ENCODE measurements at places on chromosomes 16 and 17.

- ATAC-seq: peak; percentile 94
Observed at GRCh38 chr17:38967290-38967738, at the start of gene FBXO47. Gene FBXO47, minus strand, starts transcription at chr17:38967403. Its CDS starts 4,378 bp downstream, at chr17:38963025.

DNA sequence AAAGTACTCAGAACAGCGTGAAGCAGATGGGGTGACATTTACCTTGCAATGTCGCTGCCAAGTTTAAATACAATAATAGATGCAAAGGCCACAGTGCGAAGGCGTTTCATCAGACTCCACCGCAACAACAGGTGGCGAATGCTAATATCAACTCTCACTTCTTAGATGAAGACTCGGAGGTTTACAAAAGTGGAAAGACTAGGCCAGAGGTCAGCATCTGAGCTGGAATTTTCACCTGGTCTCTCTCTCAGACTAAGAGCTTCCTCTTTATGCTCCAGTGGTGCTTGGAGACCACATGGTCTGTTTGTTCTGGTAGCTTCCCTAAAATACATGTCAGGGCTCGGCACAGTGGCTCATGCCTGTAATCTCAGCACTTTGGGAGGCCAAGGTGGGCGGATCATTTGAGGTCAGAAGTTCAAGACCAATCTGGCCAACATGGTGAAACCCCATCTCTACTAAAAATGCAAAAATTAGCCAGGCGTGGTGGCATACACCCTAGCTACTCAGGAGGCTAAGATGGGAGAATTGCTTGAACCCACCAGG, 169.1 kb downstream of the XYLT1 start:
- ATAC-seq: peak; percentile 61

GRCh38 chr16:89805136-89805905, 11.1 kb downstream of the FANCA start:
- ATAC-seq: no peak

- no peak for ATAC-seq
Observed at GRCh38 chr17:74141612-74142011, 61.9 kb upstream of the RPL38 start.

GRCh38 chr16:4525634-4526277, 12.8 kb downstream of the CDIP1 start:
- no peak for ATAC-seq

GRCh38 chr16:6453742-6454141, 878.9 kb upstream of the RBFOX1 start:
- no peak for ATAC-seq

- ATAC-seq: no peak
Observed at GRCh38 chr17:77888242-77889134, 70.0 kb upstream of the TNRC6C start.

DNA sequence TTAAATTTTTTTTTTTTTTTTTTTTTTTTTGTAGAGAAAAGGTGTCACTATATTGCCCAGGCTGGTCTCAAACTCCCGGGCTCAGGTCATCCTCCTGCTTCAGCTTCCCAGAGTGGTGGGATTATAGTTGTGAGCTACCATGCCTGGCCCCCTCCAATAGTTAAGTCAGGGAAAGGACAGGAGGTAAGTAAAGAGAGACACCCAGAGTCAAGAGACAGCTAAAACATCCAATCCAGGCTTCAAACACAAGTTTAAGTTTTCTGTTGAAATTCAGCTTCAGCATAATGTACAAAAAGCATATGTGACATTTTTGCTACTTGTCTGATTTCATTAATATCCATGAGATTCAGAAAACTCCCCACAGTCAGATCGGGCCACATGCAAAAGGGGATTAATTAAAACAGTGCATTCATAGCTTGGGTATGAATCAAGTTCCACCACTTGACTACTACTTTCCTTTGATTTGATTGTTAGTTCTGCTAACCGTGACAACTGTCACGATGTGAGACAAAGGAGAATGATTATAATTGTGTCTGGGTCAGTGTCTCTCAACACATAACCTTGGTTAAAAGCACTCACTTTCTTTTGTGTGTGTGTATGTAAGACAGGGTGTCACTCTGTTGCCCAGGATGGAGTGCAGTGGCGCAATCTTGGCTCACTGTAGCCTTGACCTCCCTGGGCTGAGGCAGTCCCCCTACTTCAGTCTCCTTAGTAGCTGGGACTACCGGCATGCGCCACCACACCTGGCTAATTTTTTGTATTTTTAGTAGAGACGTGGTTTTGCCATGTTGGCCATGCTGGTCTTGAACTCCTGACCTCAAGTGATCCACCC, 184.9 kb downstream of the PARN start:
- ATAC-seq: no peak

- no peak for ATAC-seq
Observed at GRCh38 chr16:66544016-66544757, 5.7 kb downstream of the TK2 start.

GRCh38 chr17:11244776-11245175, 3.8 kb downstream of the SHISA6 start:
- ATAC-seq: no peak

DNA sequence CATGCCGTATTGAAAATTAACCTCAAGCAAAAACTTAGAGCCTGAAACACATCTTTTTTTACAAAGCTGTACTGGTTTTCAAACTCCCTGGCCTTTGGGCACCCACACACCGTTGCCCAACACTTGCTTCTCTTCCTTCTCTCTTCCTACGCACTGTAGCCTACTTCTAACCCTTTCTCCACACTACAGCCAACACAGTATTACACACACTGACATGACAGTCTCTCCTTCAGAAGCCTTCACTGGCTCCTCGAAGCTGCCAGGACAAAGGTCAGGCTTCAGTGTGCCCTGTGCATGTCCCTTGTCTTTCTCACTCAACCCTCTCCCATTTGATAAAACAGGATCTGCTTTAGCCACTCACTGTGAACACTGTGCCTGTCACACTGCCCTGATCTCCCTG, 8.0 kb downstream of the FANCA start:
- ATAC-seq: no peak

DNA sequence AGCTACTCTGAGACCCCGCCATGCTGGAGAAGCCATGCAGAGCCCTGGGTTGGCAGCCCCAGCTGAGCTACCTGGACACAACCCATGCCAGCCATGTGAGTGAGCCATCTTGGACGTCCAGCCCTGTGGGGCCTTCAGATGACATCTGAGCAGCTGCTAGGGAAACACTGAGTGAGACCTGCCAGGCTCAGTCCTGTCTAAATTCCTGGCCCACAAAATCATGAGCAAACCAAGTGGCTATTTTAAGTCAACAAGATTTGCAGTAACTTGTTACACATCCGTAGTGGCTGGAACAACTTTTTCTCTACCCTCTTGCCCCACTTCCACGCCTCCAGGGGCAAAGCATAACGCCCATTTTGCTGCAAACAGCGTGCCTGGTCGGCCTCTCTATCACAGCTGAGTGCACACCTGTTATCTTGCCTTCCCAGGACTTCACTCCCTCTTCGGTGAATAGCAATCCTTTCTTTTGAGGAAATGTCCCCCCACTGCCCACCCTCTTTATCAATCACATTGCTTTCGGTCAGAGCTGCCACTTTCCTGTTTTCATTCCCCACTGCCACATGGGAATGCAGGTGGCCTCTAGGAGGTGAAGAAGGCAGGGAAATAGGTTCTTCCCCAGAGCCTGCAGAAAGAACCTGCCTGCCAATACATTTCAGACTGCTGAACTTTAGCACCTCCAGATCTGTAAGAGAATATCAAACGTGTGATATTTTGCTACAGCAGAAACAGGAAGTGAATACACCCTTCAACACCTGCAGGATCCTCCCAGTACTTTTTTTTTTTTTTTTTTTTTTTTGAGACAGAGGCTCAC, 7.4 kb upstream of the SCIMP start:
- peak; percentile 59 for ATAC-seq

DNA sequence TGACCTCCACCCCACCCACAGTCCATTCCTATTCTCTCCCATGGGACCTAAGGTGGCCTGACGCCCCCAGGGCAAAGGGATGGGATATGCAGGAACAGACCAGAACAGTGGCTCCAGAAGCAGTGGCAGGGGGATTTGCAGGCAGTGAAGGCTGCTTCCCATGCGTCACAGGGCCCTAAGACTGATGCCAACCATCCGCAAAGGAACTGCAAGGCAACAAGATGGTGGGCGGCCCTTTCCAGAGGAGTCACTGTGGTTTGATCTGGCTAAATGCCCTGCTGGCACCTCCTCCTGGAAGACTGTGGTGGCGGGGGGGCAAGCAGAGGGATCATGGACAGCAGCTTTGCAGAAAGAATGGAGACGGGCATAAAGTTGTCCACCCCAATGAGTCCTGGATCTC, 4.4 kb upstream of the SLC39A11 start:
- ATAC-seq: no peak

DNA sequence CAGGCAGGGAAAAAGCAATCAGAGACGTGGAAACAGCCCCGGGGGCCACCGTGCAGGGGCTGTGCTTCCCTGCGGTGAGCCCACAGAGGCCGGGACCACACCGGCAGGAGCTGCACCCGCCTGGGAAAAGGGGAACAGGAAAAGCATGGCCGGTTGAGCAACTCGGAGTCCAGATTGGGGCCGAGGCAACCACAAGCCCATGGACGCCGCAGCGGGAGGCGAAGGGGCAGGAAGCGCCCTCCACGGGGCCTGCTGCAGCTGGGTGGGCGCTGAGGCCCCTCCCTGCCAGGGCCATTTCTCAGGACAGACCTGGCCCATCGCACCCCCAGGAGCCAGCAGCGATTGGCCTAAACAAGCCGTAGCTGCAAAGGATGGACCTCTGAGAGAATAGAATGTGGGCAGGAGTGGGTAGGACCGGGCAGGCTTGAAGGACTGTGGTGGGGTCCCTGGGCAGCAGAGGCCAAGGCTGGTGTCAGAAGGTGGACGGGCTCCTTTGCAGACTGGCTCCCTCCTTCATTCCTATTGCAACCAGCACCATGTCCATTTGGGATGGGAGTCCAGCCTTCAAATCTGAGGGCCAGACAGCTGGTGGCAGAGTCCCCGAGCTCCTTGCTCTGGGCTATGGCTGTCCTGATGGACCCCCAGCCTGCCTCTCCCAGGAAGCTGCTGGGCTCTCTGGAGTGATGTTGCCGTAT, 30.4 kb downstream of the COX4I1 start:
- ATAC-seq: no peak

- ATAC-seq: no peak
Observed at GRCh38 chr16:12213180-12213579, 236.6 kb downstream of the SNX29 start.

GRCh38 chr17:29838961-29839360, 91.1 kb downstream of the SSH2 start:
- ATAC-seq: no peak

DNA sequence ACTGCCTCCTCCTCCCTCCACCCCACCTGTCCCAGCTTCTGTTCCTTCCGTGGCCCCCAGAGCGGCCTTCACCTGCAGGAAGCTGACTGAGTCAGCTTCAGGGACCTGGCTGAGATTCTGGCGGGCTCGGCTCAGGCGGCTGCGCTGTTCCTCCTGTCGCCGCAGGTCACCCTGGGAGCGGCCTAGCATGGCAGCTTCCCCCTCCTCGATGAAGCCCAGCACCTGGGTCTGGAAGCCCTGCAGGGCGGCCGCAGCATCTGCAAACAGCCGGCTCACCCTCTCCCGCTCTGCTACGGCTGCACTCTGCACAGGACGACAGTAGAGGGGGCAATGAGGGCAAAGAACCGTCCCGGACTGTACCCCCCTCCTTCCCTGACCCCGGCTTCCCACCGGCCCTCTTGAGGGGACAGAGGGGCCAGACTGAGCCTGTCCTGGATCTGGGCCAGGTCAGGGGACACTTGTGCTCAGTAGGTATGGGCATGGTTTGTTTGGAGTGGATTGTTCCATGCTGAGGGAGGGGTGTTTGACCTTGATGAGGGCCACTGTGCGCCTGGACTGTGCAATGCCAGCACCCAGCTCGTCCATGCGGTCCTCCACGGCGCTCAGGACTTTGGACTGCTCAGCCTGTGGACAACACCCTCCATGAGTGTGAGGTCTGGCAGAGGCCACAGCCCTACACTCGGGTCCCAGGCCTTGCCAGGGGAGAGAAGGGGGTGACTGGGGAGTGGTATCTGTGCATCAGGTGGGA, 2.0 kb downstream of the TRIM47 start:
- peak; percentile 55 for ATAC-seq

DNA sequence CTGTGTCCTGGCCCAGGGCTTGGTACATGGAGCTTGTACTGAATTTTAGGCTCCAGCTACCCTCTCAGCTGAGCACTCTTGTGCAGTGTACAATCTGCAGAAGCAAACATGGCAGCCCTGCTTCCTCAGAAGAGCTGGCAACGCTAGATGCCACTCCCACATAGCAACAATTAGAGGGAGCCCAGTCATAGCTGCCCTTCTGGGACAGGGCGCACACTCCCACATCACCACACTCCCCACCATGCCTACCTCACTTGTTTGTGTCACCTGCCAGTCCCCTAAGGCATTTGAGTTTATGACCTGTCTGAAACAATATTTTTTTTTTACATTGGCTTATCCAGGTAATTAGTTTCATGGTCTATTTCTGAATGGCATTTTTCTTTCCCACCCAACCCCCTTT, 72.3 kb downstream of the C17orf67 start:
- ATAC-seq: peak; percentile 61

- ATAC-seq: no peak
Observed at GRCh38 chr17:83053021-83053681, 26.3 kb upstream of the METRNL start.

DNA sequence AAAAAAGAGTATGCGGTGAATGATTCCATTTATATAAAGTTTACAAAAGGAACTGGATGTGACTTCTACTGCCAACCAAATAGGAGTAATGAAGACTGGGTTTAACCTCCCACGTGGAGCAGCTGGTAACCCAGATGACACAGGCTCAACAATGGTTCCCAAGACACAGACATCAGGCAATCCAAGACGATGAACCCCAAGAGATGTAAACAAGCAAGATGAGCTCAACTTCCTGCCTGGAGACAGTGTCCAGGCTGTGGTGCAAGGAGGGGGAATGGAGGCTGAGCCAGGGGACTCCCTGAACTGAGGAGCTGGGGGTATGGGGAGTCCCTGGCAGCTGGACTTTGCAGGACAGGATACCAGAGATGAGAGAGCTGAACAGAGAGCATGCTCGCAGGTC, 104.7 kb downstream of the LITAF start:
- no peak for ATAC-seq

DNA sequence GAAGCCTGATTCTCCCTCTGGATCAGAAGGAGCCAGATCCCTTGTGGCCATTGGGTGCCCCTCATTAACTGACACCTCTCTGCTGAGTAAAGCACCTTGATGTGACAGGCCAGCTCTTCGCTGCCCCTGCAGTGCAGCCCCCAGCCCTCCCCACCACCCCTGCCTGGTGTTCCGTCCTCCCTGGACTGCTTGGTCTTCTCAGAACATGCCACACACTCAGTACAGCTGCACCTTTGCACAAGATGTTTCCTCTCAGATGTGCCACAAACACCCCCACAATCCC, 20.2 kb downstream of the GOSR2 start:
- no peak for ATAC-seq

All from activated CD4-positive, CD25-positive, alpha-beta regulatory T cell treated with anti-CD3 and anti-CD28 coated beads, Interleukin-2, amount 50 U/mL, for 24 hours (primary cell).